ENCODE measurements at places on chromosomes 2 and 18.

- no peak for DNase-seq
Measured at GRCh38 chr2:111250448-111251030, 129.8 kb downstream of the BCL2L11 start.

DNA sequence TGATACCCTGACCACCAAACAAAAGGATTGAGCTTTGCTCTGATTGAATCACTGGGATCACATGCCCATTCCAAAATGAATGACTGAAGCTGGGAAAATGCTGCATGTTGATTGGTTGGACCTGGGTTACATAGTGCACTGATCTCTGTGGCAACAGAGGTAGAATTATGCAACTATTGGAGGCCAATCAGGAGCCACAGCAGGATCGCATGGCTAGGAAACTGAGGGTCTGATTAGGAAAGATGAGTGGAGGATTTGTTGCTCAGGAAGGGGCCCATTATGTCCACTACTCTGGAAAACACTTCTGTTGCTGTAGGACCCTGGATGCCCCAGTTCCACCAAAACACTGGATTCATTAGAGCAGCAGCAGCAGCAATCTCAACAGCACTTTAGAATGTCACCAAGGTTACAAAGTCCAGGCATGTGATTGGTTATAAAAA is 25.9 kb upstream of the SGPP2 start:
- no peak for DNase-seq

GRCh38 chr18:5966514-5966913 is 71.2 kb upstream of the TMEM200C start:
- DNase-seq, result no peak

DNA sequence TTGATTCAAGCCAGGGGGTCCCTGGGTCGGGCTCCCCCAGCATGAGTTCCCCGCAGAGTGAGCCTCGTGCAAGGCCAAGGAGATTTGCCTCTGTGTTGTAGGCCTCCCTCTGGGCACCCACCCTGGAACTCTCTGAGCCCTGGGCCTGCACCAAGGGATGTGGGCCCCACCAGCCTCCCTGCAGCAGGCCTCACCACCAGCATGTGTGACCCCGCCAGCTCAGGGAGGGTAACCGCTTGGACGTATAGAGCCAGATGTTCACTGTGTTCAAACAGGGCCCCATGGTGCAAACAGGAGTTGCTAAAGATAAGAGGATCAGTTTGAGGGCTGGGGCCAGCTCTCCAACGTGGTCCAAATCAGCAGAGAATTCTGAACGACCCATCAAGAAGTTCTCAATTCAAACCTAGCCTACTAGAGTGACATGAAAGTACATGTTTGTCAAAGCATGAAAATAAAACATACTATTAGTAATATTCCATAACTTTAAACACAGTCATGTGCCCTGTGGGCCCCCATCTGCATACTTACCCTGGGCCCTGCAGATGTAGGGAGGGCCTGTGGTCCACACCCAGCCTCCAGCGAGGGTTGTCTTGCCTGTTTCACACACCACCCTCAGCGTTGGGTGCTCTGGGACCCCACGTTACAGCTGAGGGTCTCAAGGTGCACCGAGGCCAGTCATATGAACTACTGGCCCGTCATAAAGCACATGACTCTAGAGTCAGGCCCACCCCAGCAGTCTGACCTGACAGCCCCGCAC is 5.5 kb upstream of the TUBB6 start:
- no peak for DNase-seq
